ENCODE measurements at places on chromosomes 5 and 9.

DNA sequence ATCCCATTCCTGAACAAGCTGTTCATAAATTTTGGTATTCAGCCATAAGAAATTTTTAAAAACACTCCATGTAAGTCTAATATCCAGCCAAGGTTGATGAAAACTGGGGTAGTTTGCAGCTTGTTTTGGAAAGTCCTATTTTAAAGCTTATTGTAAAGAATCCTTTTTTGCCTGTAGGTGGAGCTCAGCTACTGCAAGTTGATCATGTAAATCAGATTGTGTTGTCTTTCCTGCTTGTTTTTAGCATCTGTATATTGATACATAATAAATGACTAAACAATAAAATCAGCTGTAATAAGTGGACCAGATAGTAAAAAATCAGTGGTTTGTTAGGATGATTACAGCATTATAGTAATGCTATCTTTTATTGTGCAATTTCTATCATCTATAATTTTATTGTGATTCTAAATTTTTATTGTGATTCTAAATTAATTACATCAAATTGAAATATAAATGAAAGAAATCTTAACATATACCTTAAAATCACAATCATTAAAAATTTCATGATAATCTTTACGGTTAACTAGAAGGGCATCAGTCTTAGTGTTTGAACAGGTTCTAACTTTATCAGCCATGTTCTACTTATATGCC is 42.4 kb downstream of the CWC27 start:
- DNase-seq = peak; percentile 40

DNA sequence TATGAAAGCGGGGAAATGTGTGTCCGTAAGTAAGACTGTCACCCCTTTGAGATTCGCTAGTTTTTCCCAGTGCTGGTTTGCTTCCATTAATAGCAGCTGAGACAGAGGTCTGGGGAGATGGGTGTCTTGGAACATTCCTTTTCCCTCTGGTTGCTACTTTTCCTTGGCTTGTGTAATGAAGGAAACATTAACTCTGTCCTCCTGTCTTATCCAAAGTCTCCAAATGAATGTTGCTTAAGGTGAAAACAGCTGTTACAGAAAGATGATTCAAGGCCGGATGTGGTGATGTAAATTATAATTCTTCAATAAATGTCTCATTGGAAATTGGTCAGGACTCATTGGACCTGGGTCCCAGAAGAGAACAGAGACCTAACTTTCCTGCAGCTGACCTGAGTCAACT is 50.0 kb downstream of the MEGF10 start:
- no peak for DNase-seq

GRCh38 chr5:167155387-167156005 is 1135.9 kb upstream of the WWC1 start:
- no peak for DNase-seq

- DNase-seq = no peak
Measured at GRCh38 chr5:135188233-135188914, 154.3 kb upstream of the PITX1 start.

DNA sequence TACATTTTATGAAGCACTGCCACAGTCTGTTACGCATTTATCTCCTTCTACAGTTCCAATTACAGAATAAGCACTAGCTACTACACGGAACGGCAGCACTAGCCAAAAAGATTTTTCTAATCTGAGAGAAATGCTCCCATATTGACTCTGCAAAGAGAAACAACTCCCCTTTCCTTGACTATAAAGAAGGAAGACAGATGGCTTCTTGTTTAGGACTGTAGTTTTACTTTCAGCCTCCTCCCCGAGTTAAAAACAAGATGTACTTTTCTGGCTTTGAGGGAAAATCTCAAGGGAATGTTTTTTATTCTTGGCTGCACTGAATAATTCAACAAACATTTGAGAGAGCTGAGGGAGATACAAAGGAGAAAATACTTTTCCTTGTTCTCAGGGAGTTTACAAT is 1.9 kb upstream of the SLC44A1 start:
- no peak for DNase-seq

GRCh38 chr5:89934069-89934468 is 475.5 kb downstream of the CETN3 start:
- DNase-seq = no peak

GRCh38 chr5:14365831-14366430 is 215.7 kb upstream of the OTULINL start:
- no peak for DNase-seq

- DNase-seq = no peak
Measured at GRCh38 chr9:78479441-78479840, 182.5 kb downstream of the PSAT1 start.

- no peak for DNase-seq
Measured at GRCh38 chr9:99748266-99748665, 73.4 kb upstream of the NR4A3 start.
